Inflammatory macrophage treated with lipopolysaccharide for 4 hours (primary cell): ENCODE measurements at places on chromosomes 4 and X.

- peak; percentile 64 for DNase-seq
Observed at GRCh38 chr4:56757821-56758411, 63.6 kb downstream of the SPINK2 start.

DNA sequence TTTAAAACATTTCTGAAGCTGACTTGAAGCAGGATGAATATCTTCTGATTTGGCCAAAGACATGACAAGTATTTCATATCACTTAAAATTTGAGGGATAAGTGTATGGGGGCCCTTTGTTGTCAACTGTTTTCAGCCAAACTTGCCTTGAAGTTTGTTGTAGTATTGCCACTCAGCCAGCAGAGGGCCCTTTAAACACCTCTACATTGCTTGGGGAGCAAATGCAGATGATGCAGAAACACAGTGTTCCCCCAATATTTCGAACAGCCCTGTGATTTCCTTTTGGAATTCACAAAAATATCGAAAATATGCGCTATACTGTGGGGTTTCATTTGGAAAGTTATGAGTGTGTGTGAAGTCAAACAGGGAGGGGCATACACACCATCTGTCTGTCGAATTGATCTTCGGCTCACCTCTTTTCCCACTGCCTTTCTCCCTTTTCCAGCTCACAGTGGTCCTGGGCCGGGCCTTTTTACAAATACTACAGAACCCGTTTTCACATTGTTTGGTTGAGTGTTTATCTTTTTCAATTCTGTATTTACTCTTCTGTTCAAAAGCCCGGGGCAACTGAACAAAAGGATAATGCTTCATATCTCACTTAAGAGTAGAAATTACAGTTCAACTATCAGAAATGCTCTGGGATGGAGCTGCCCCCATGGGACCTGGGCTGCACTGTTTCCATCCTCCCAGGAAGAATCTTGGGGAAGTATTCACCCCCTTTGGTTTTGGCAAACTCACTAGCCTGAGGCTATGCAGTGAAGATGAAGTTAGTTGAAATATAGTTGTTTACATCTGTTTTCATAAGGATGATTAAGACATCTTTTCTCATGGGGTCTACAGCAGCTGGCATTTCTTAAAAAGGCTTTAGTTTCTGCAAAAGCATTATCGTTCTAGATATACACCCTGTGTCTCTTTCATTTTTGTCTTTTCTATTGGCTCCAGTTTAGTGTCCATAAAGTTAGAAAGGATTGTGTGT is 137.6 kb downstream of the EGF start:
- DNase-seq: peak; percentile 28

DNA sequence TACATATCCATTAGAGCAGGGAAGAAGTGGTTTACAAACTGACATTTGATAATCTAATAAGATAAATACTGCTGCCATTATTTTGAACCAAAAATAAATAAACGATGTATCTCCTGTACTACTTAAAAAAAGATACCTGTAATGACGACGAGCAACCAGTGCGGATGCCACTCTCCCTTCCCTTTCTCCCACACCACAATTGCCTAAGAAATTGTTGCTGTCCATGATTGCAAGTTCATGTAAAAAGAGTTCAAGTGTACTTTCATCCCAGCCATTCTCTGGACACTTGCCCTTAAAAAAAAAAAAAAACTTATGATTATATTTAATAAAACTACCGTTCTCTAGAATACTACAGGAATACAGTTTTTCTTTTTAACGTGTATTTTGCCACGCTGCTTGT is 1.4 kb downstream of the SEPSECS start:
- no peak for DNase-seq

DNA sequence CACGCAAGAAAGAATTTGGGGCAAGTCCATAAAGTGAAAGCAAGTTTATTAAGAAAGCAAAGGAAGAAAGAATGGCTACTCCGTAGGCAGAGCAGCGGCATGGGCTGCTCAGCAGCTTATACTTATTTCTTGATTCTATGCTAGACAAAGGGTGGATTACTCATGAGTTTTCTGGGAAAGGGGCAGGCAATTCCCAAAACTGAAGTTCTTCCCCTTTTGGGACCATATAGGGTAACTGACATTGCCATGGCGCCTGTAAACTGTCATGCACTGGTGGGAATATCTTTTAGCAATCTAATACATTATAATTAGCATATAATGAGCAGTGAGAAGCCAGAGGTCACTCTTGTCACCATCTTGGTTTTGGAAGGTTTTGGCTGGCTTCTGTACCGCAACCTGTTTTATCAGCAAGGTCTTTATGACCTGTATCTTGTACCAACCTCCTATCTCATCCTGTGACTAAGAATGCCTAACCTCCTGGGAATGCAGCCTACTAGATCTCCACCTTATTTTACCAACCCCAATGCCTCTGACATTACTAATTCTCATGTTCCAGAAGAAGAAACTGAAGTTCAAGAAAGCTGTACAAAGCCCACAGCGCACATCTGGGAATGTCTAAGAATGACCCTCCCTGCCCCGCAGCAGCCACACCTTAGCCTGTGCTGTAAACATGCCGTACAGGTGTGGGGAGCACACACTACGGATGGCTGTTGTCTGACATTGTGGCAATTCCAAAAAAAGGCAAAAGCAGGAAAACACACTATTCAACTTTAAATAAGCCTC is 18.6 kb downstream of the RXFP1 start:
- DNase-seq: peak; percentile 75

DNA sequence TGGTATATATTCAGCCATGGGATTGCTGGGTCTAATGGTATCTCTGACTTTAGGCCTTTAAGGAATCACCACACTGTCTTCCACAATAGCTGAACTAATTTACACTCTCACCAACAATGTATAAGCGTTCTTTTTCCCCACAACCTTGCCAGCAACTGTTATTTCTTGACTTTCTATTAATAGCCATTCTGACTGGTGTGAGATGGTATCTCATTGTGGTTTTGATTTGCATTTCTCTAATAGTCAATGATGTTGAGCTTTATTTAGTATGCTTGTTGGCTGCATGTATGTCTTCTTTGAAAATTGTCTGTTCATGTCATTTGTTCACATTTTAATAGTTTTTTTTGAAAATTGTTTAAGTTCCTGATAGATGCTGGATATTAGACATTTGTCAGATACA is 235.2 kb downstream of the HEPH start:
- DNase-seq: no peak

- no peak for DNase-seq
Observed at GRCh38 chr4:114062499-114062898, 83.1 kb upstream of the ARSJ start.

DNA sequence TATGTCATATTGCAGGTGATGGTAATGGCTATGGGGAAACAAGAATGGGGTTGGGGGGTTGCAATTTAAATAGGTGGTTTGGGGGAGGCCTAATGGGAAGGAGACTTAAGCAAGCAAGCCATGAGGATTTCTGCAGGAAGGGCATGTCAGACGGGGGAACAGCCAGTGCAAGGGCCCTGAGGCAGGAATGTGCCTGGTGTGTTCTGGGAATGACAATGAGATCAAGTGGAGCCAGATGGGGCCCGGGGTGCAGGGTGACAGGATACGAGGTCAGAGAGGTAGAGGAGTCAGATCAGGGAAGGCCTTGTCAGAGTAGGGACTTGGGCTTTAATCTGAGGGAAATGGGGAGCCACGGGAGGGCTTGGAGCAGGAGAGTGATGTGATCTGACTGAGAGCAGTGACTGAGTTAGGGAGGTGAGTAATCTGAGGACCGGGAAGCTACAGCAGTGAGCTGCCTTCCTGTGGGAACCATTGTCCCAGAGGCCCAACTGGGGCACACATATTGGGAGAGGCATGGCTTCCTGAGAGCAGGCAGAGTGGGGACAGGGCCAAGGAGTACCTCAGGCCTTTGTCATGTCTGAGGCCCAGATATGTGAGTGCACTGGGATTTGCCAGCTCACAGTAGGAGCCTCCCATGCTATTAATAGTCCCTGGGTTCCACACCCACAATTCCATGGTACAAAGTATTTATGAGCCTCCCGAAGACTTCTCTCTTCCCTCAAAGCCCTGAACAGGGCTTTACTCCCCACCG is 139.8 kb downstream of the BCOR start:
- no peak for DNase-seq

GRCh38 chr4:26992657-26993361 is 132.2 kb downstream of the STIM2 start:
- DNase-seq: peak; percentile 16

DNA sequence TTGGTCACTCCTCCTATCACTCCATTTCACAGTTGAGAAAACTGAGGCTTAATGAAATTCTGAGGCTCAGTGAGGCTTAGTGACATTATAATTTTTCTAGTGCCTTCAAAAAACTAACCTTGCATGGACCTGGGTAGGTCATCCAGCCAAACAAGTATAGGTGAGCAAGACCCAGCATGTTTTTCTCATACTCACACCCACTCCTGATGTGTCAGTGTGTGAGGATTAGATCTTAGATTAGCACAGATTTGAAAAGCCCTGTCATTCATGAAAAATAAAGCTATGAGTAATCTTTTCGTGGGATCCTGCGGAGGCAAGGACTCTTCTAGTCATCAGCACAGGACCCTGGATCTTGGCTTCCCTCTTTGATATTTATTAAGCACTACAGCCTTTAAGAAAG is 146.7 kb downstream of the CHIC2 start:
- DNase-seq: peak; percentile 92

DNA sequence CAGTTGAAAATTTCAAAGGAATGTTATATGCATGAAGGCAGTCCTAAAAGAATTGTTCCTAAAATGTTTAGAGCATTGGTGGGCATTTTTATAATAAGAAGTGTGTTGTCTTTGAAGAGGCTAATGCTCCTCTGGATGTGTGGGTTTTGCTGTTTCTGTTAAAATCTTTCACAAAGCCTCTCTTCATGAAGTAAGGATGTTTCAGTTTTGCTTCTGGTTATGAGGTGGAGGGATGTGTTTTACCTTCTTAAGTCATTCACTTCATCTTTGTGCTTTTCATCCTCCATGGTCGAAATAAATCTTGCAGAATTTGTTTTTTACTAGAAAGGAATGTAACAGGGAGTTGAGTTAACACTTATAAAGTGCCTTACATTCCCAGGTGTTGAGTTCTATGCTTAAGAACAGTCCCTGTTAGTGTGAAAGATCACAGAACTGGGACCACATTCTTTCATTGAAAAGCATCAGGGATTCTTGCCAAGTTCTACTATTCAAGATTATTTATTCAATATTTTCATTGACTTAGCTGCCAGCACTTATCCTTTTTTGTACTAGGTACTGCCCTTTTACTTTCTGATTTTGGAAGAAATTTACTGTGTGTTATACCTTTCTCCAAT is 21.1 kb downstream of the FHIP1A start:
- DNase-seq: no peak

DNA sequence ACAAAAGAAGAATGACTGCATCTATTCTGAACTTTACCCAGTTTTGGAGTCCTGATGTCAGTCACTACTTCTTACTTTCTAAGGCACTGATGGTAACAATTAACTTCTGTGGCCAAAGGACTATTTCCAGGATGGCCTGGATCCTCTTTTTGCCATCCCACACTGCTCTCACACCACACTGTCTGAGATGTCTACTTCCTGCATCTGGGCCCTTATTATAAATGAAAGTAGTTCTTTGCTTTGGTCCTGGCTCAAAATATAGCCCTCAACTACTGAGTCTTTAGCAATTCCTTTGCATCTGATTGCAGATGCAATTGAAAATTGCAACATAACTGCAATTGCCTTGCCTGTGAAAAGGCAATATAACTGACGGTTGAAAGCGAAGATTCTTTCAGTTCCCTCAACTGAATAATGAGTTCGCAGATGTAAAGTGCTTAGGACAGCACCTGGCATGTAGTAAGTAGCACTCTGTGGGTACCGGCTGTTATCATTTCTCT is 44.2 kb downstream of the COQ2 start:
- DNase-seq: peak; percentile 97

DNA sequence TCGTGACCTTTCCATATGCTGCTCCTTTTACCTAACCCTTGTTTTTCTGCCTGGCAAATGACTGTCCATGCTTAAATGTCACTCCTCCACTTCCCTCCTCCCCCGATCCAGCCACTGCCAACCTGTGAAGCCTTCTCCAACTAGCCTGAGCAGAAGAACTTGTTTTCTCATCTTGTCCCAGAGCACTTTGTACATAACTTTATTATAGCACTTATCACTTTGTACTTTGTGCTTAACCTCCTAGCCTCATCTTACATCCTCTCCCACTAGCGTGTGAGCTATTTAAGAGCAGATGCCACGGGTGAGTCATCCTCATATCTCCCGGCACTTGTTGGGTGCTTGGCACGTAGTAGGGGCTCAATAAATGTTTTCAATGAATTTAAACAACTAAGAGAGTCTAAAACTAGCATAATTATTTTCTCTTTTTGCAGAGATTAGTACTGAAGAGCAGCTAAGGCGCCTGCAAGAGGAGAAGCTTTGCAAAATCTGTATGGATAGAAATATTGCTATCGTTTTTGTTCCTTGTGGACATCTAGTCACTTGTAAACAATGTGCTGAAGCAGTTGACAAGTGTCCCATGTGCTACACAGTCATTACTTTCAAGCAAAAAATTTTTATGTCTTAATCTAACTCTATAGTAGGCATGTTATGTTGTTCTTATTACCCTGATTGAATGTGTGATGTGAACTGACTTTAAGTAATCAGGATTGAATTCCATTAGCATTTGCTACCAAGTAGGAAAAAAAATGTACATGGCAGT is 46.9 kb downstream of the XIAP start:
- no peak for DNase-seq

DNA sequence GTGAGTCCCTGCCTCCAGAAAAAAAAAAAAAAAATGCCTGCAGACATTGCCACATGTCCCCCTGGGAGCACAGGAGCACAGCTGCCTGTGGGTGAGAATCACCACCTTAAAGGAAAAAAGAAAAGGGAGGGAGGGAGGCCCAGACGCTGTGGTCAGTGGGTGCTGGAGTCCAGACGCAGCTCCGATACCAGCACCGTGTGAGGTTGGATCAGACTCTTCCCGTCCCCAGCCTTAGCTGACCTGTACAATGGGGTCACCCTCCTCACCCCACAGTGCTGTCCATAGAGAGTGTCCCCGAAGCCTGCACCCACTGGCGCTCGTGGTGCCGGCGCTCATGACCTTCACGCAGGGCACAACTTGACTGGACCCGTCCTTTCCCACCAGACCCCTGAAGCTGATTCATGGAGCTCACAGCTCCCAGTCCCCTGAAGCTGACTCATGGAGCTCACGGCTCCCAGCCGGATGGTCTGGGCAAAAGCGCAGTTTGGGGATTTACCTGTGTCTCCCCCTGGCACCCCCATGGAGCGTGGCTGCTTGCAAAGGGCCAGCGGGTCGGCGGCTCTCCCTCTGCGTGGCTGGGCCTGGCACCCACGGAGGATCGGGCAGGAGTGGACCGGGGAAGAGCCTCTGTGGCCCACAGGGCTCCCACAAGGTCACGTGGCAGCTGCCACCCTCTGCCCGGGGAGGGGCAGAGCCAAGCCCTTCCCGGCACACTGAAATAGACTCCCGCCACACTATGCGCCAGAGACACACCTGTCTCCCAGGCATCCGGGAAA is 31.4 kb downstream of the ABLIM2 start:
- DNase-seq: no peak
